GF-D8 (cell line): ENCODE measurements at places on chromosomes 2 and 18.

- DNase-seq: no peak
These were observed 2091.1 kb upstream of the PIK3C3 start for GRCh38 chr18:39863916-39864315.

DNA sequence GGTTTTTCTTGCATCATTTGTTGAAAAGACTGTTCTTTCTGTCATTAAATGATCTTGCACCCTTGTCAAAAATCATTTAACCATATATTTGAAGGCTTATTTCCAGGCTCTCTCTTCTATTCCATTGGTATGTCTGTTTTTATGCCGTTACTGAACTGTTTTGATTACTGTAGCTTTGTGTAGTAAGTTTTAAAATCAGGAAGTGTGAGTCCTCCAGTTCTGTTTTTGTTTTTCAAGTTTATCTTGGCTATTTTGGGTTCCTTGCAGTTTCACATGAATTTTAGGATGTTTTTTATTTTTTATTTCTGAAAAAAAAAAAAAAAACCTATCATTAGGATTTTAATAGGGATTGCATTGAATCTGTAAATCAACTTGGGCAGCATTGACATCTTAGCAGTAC lies 39.0 kb downstream of the SLC39A10 start:
- no peak for DNase-seq

GRCh38 chr2:25276569-25277465 lies 64.9 kb downstream of the DNMT3A start:
- DNase-seq: no peak

DNA sequence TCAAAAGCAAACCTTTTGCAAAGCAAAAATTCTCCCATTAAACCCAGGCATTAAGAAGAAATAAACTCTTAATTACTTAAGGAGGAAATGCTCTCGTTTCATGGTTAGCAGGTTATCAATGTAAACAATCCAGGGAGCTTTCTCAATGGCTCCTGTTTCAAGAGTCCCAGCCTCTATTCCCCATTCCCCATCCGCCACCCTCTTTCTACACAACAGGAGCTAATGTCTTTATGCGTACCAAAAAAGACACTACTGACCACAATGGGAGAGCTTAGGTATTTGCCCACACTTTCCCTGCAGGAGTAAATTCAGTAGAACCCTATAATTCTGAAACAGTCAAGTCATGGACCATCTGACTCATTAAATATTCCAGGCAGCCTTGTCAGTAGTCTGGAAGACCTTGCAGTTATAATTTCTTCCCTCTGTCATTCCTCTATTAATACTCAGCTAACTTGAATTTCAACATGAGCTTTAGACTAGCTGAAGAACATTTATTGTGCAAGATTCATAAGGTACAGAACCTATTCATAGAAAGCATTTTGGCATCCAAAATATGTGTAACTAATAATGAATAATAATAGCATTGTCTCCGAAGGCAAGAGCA lies 48.6 kb downstream of the SLC8A1 start:
- DNase-seq: no peak

DNA sequence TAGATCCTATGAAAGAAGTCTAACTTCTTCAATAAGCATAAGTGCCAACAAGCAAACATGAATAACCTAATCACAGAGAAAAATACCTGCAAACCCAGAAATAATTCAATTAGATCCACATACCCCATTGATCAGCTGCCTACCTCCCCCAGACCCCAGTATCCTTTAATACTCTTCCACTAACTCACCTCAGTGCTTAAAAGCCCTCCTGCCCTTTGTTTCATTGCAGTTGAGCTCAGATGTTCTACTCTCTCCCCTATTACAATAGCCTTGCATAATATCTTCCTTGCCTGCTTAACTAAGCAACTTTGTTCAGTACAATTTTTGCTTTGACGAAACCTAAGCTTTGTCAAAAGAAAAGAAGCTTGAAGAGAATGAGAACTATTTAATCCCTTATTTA lies 156.0 kb upstream of the ZC3H15 start:
- no peak for DNase-seq

DNA sequence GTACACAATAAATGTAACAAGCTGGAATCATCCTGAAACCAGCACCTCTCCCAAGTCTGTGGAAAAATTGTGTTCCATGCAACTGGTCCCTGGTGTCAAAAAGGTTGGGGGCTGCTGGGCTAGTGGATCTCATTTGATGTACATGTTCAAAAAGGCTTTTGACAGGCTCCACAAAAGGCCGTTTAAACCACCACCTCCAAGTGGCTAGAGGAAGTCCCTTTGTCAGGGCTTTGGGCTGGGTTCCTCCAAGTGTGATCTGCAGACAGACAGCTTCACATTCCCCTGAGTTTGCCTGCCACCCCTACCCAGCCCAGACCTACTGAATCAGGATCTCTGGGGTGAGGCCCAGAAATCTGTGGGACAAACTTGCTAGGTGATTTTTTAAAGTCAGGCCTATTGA lies 84.7 kb downstream of the TGFA start:
- DNase-seq: no peak

DNA sequence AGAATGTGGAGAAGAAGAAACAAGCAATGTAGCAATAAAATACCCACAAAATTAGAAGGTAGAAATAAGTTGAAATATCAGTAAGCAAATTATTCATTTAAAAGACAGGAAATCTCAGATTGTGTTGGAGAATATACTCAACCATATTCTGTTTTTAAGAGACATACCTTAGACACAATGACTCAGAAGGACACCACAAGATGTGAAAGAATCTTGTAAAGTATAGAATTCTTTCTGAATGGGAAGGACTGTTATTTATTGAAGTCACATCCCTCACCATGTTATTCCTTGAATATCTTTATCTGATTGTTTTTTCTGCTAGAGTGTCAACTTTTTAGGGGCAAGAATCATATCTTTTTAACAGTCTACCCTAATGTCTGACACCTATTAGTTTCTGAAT lies 50.4 kb downstream of the CTAGE1 start:
- DNase-seq: no peak

GRCh38 chr2:69222953-69223658 lies 163.9 kb downstream of the GFPT1 start:
- DNase-seq: no peak

- no peak for DNase-seq
These were observed 26.9 kb upstream of the COL6A3 start for GRCh38 chr2:237440819-237441281.

GRCh38 chr18:58093311-58093803 lies 49.3 kb downstream of the NEDD4L start:
- DNase-seq: no peak

GRCh38 chr2:69538249-69538648 lies 101.0 kb upstream of the NFU1 start:
- no peak for DNase-seq

DNA sequence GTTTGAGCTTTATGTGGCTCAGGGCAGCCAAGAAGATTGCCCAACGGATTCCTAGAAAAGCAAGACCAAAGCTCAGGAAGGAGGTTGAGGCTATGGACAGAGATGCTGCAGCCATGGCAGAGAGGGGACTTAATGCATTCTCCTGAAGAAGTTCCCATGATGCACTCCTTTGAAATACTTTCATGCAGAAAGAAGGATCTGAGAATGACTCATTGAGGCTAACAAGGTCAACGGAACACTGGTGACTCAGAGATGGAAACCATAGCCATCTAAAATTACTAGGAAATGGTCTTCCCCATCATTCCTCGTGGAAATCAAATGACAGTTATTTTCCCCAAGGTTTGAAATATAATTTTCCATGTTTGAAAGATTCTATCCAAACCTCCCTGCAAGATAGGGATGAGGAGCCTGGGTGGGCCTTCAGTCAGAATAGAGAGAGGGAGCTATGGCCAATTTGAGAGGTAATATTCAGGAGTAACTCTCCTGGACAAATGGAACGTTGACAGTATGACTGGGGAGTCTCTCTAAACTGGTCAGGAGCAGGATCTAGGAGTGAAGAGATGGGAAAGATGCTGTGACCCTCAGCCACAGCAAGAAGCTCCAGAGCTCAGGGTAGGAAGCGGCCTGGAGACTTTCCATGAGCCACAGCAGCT lies 63.0 kb downstream of the REEP1 start:
- no peak for DNase-seq

GRCh38 chr2:180115675-180116074 lies 108.6 kb upstream of the CWC22 start:
- DNase-seq: no peak

DNA sequence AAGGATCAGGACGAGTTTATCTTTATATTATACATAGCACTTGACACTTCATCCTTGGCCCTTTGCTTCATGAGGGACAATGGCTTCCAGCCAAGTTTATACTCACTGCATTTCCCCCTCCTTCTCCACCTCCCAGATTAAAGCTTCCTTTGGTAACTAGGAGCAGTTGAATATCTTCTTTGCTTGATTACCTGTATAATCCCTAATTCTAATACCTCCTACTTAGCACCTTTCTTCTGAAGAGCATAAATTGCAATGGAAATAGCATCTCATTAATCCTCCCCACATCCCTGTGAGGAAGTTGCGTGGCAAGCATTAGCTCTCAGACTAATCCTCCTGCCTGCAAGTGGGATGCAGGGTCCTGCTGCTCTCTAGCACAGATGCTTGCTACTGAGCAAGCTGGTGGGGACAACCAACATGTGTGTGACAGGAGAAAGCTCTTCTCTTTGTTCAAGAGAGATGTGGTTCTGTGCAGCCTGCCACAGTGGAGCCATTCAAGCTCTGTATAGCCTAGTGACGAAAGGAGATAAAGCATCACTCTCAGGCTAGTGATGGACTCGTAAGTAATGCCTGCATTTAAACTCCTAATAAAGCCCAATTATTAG lies 19.1 kb downstream of the KLHL14 start:
- DNase-seq: no peak

DNA sequence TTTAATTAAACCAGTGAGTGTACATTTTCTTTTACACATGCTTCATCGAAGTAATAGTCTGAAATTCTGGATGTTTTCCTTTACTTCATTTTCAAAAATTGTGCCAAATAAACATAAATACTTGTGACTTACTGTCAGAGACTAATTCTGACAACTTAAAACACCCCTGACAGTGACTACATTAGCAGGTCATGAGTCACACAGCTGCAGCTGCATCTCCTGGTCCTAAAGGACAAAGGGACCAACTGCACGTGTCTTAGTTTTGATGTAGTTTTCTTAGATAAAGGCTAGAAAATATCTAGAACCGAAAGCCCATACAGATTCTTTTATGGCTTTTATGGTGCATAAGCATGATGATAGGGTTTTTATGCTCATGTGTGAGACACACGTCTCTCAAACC lies 29.6 kb upstream of the DSC3 start:
- DNase-seq: no peak

GRCh38 chr2:229380101-229380625 lies 109.1 kb upstream of the PID1 start:
- no peak for DNase-seq

GRCh38 chr18:45248240-45248903 lies 366.9 kb upstream of the SLC14A2 start:
- DNase-seq: no peak

DNA sequence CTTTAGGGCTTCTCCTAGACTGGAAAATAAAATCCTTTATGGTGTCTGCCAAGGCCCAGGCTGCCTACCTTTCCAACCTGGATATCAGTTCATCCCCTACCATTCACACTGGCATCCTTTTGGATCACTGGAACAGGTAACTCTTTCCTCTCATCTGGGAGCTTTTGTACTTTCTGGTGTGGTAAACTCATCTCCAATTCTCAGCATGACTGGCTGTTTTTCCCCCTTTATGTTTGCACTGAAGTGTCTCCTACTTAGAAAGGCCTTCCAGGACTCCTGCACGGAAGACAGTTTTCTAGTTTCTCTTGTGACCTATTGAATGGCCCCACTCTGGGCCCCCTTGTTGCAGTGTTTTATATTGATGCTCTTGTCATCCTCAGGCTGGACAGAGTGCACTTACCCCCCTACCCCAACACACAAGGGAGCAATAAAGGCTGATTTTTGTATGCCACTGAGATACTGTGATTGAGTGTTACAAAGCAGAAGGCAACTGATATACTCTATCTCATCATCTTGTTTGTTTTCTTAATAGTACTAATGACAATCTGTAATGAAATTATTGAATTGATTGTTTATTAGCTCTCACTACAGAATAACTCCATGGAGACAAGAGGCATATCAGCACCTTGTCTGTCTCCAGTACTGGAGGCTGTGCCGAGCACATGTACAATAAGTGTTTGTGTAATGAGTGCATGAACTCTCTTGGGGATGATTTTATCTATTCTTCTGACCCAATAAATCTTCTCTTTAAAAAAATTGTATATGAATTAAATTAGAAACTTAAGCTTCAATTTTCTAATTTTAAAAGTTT lies 129.9 kb downstream of the PIEZO2 start:
- no peak for DNase-seq

DNA sequence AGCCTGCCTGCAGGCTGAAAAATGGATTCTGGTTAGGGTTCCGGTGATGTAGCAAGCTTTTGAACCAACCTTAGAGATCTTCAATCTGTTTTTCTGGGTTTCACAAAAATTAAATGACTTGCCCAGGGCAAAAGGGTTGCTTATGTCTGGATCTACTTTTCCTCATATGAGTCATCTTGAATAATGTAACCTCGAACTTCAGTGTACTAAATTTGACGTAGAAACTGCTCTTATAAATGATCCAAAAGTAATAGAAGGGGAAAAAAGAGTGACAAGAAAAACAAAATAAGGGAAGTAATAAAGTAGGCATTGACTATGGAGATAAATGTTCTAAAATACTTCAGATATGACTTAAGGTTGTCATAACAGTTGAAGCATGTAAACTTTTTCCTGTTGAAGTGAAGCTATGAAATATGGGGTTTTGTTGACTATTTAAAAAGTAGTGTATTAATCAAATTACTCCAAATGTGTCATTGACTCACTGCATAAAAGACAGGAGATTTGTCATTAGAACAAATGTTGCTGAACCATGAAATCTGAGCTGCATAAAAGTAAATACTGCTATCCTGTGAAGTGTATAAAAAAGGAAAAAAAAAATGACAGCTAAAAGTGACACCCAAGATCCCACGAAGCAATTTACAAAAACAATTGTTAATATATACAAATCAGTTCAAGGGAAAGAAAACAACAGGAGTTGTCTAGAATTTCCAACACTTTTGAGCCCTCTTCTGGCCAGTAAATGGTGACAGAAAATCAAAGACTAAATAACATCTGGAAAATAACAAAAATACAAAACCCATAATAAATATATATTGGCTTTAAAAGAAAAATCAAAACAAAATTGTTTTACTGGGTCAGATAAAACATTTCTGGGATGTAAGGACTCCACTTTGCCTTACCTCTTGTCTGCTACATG lies 103.6 kb upstream of the SERPINE2 start:
- no peak for DNase-seq

GRCh38 chr18:55912071-55912470 lies 324.1 kb upstream of the TCF4 start:
- DNase-seq: no peak

DNA sequence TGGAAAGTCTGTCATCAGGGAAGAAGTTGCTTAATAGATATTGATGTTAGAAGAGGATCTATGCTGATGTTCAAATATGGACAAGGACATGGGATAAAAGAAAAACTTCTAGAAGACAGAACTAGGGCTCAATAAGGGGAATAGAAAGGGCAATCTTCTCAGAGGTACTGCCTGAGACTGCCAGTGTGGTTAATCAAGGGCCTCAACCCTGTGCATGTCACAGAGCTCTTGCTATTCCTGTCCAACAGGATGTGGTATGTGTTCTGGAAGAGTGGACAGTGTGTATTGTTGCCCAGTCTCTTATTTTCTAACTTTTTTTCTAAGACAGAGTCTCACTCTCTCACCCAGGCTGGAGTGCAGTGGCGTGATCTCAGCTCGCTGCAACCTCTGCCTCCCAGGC lies 27.8 kb upstream of the RNF125 start:
- no peak for DNase-seq
